ENCODE measurements at places on chromosomes 2 and 18.
A peak's percentile ranks its signal among the peaks of the same experiment; 100 is the strongest.

DNA sequence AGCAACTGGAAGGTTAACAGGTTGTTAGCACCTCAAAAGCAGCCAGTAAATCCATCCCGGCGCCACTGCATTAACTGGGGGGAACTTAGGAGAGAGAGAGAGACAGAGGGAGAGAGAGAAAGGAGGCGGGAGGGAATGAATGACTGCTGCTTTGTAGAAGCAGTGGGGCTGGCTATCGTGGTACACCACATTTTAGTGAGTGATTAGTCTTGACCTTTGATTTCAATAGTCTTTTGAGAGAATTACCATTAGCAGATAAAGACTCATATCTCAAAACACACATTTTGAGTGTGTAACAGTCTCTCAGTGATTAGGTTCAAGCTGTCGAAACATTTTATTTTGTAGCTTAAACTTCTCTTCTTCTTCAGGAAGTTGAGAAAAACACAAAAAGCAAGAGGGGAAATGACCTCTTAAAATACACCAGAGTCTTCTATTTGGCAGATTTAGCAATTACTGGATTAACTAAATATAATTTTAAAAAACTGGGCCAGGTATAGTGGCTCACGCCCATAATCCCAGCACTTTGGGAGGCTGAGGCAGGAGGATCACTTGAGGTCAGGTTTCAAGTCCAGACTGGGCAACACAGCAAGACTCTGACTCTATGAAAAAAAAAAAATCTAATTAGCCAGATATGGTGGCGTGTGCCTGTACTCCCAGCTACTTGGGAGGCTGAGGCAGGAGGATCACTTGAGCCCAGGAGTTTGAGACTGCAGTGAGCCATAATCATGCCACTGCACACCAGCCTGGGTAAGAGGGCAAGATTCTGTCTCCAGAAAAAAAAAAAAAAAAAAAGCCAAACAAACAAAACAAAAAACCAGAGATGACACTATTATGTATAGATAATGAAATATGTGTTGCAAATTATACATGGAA, 22.0 kb upstream of the PNO1 start:
- H3K27me3 ChIP-seq = no peaks in the 10 kb centered on the region
- DNase-seq = no peak
- no peak overlapping the region for H3K4me3 ChIP-seq
- H3K36me3 ChIP-seq = peaks cover 12% of the 10 kb centered on the region
- H3K4me1 ChIP-seq = no peaks in the 10 kb centered on the region

DNA sequence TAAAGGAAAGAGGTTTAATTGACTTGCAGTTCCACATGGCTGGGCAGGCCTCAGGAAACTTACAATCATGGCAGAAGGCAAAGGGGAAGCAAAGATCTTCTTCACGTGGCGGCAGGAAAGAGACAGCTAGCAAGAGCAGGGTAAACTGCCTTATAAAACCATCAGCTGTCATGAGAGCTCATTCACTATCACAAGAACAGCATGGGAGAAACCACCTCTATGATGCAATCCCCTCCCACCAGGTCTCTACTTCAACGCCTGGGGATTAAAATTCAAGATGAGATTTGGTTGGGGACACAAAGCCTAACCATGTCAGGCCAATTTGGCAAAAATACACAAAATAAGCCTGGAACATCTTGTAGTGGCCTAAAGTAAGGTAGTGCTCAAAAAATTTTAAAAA, 152.6 kb downstream of the COL6A3 start:
- DNase-seq = no peak
- no peaks in the 10 kb centered on the region for H3K36me3 ChIP-seq
- H3K27me3 ChIP-seq = no peaks in the 10 kb centered on the region
- no peak overlapping the region for H3K27ac ChIP-seq
- H3K4me1 ChIP-seq = peaks cover 20% of the 10 kb centered on the region

GRCh38 chr2:10324095-10324832, 21.6 kb downstream of the HPCAL1 start:
- no peak for DNase-seq
- H3K27me3 ChIP-seq = no peaks in the 10 kb centered on the region
- no peak overlapping the region for H3K4me3 ChIP-seq

DNA sequence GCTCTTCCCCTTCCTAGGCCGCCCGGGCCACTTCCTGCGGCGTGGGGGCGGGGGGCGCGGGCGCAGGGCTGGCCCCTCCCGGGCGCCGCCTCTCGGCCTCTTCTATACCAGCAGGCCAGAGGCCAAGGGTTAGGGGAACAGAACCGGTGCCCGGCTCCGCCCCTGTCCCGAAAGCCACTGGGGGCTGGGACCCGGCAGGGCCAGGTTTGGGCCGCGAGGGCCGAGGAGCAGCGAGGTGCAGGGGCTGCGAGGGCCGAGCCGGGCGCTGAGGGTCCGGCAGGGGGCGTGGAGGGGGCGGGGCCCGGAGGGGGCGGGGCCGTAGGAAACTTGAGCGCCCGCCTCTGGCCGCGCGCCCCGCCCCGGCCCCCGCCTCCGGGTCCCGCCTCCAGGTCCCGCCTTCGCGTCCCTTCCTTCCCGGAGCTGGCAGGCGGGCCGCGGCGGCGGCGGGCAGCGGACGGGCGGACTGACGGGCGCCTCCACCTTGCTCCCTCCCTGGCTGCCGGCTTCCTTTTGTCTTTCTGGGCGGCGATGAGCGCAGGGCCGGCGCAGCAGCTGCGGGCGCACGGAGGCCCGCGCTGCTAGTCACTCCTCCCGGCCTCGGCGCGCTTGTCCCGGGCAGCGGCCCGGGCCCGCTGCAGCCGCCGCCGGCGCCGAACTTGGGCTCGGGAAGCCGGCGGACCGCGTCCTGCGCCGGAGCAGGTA, at the start of gene HPCAL1:
TSS of gene HPCAL1 (plus strand) at position 426 of the 702 bp plus-strand sequence. CDS start 116,854 bp downstream, outside the sequence.
- peak; percentile 91 for DNase-seq
- H3K4me3 ChIP-seq = peak within 1 kb of the TSS; percentile 37
- H3K27ac ChIP-seq = peak within 1 kb of the TSS; percentile 87
- peaks cover 45% of the 10 kb centered on the region for H3K4me1 ChIP-seq
- H3K36me3 ChIP-seq = no peaks in the 10 kb centered on the region

DNA sequence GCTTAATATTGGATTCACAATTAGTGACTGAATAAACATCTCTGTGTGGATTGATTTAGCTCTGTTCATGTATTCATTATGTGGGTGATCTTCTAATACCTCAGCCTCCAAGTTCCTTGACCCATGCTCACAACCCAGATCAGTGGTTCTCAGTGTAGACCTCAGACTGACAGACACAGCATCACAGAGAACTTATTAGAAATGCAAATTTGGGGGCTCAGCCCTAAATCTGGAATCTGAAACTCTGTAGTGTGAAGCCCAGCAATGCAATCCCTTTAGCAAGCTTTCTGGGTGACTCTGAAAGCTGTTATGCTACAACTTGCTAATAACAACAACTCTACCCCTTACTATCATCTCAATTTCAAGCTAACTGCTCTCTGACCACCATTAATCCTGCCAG, 273.1 kb upstream of the FANCL start:
- H3K36me3 ChIP-seq = no peaks in the 10 kb centered on the region
- H3K27ac ChIP-seq = no peak overlapping the region

DNA sequence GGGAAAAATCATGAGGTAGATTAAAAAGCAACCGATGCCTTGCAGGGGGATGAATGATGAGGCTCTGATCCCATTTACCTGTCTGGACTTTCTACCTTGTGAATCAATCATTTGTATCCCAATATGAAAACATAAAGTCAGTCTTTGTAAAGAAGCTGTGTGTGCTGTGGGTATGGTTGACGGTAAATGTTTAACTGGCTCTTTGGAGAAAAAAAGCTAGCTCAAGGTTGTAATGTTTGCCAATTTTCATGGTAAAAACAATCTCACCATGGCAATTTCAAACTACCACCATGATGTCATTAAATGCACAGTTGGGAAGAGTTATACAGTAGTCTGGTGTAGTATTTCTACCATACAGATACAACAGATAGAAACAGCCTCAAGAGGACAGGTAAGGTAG, 14.6 kb downstream of the TTR start:
- DNase-seq = no peak
- no peaks in the 10 kb centered on the region for H3K4me1 ChIP-seq
- H3K27me3 ChIP-seq = no peaks in the 10 kb centered on the region
- no peak overlapping the region for H3K4me3 ChIP-seq

- no peak overlapping the region for H3K27ac ChIP-seq
- no peaks in the 10 kb centered on the region for H3K4me1 ChIP-seq
- H3K27me3 ChIP-seq = no peaks in the 10 kb centered on the region
- H3K36me3 ChIP-seq = no peaks in the 10 kb centered on the region
- no peak overlapping the region for H3K4me3 ChIP-seq
Observed at GRCh38 chr2:177327009-177327408, 62.5 kb upstream of the NFE2L2 start.

- DNase-seq = no peak
- H3K4me1 ChIP-seq = peaks cover 5% of the 10 kb centered on the region
- no peak overlapping the region for H3K27ac ChIP-seq
- H3K27me3 ChIP-seq = no peaks in the 10 kb centered on the region
- H3K36me3 ChIP-seq = peaks cover 84% of the 10 kb centered on the region
Observed at GRCh38 chr2:10783421-10783820, 29.2 kb downstream of the PDIA6 start.

- H3K4me1 ChIP-seq = peaks cover 42% of the 10 kb centered on the region
- no peak overlapping the region for H3K27ac ChIP-seq
- no peak overlapping the region for H3K4me3 ChIP-seq
- H3K36me3 ChIP-seq = no peaks in the 10 kb centered on the region
- H3K27me3 ChIP-seq = no peaks in the 10 kb centered on the region
Observed at GRCh38 chr2:195531754-195532153, 125.3 kb upstream of the SLC39A10 start.

GRCh38 chr2:234676109-234676782, 179.4 kb upstream of the ARL4C start:
- DNase-seq = no peak
- H3K27ac ChIP-seq = no peak overlapping the region
- peaks cover 22% of the 10 kb centered on the region for H3K4me1 ChIP-seq
- H3K36me3 ChIP-seq = no peaks in the 10 kb centered on the region

DNA sequence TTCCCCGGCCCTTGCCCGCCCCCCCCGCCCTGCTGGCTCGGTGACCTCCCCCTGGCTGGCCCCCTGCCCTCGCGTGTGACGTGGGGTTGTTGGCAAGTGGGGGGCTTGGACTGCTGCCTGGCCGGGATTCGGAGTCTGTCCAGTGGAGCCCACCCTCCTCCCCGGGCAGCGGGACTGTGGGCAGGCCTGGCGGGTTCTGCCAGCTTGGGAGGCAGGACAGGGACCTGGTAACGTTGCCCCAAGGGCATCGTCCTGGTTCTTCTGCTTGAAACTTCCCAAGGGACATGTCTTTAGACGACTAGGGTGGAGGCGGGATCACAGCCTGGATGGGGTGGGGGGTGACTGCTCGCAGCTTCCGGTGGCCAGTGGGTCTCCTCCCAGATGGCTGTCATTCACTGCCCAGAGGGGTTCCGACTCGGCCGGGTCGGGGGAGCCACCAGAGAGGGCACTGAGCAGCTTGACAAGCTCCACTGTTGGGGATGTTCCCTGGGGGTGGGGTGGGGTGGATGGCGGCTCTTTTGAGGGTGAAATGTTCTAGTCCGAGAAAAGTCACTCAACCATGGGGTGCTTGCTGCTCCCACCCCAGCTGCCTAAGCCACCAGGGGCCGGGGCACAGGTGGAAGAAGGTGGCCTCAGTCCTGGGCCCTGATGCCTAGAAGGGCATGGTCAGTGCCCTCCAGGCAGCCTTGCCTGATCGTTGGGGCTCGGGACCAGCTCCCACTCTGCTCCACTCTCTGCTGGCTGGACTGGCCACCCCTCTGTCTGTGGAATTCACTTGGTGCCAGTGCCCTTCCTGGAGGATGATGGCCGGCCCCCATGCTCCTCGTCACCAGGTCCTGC, 4.3 kb upstream of the HS6ST1 start:
- peak overlapping the region; percentile 87 for H3K27ac ChIP-seq
- no peaks in the 10 kb centered on the region for H3K27me3 ChIP-seq
- peak overlapping the region; percentile 40 for H3K4me3 ChIP-seq
- H3K4me1 ChIP-seq = peaks cover 9% of the 10 kb centered on the region

DNA sequence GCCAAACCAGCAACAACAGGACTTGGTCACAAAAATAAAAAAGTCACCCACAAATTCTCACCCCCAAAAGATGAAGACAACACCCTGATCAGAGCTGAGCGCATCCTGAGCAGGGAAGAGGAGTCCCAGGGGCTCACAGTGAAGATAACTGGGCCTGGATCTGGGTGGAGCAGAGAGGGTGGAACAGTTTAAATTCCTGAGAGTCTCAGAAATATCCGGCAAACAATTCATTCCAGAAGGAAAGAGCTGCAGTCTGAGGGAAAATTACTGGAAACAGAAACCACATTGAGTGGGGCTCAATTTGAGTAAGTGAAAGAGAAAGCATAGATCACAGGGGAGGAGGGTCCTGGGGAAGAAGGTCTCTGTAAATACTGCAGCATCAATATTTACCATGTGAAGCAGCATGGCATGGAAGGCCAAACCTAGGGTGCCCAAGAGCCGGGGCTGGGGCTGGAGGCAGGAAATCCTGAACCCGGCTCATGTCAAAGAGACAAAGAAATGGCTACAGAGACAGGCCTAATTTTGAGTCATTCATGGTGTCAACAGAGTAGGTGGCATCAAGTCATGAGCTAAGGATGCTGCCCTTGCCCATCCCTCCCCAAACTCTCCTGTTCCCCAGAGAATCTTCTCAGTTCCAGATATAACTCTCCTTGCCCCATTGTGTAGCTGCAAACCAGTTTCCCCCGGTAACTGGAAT, 61.4 kb upstream of the ZBTB7C start:
- H3K27ac ChIP-seq = peak overlapping the region; percentile 82
- DNase-seq = no peak
- H3K4me1 ChIP-seq = no peaks in the 10 kb centered on the region
- H3K36me3 ChIP-seq = no peaks in the 10 kb centered on the region

GRCh38 chr18:30342675-30343074, 699.9 kb downstream of the DSC3 start:
- H3K27me3 ChIP-seq = no peaks in the 10 kb centered on the region
- no peak overlapping the region for H3K27ac ChIP-seq
- DNase-seq = no peak
- H3K4me1 ChIP-seq = no peaks in the 10 kb centered on the region
- no peak overlapping the region for H3K4me3 ChIP-seq

DNA sequence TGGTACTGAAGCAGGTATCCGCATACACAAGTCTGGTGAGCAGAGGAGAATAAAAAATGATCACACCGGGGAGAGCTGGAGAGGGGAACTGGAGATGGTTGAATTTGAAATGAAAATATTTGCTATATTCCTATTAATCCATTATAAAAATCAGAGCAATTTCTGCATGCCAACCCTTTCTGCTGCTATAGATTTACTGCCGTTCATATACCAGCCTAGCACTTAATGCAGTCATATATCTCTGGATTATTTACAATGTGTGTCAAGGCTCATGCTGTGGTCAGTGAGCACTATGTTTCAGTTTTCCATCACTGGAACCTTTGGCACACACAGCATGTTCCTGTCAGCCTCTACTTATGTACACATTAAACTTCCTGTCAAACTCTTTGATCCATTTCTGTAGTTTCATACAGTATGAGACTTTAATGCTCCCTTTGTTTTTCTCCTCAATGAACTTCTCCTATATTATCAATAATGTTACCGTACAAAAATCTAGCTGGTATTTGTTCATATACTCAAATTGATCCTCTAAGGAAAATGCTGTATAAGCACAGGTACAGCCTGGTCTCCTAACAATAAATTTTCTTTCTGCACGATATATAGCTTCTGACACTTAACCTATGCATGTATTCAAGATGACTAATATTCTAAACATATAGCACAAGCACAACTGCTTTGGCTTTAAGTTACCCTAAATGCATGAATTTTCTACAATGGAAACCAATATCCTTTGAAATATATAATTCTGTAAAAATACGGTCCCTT, 36.7 kb downstream of the FANCL start:
- no peak overlapping the region for H3K4me3 ChIP-seq
- no peaks in the 10 kb centered on the region for H3K36me3 ChIP-seq
- H3K27me3 ChIP-seq = no peaks in the 10 kb centered on the region
- no peak for DNase-seq
- no peaks in the 10 kb centered on the region for H3K4me1 ChIP-seq
- H3K27ac ChIP-seq = no peak overlapping the region

Data from adrenal gland (tissue), 19 donors.